Naive thymus-derived CD8-positive, alpha-beta T cell (primary cell): ENCODE measurements at places on chromosomes 6 and 20.
A peak's percentile ranks its signal among the peaks of the same experiment; 100 is the strongest.

DNA sequence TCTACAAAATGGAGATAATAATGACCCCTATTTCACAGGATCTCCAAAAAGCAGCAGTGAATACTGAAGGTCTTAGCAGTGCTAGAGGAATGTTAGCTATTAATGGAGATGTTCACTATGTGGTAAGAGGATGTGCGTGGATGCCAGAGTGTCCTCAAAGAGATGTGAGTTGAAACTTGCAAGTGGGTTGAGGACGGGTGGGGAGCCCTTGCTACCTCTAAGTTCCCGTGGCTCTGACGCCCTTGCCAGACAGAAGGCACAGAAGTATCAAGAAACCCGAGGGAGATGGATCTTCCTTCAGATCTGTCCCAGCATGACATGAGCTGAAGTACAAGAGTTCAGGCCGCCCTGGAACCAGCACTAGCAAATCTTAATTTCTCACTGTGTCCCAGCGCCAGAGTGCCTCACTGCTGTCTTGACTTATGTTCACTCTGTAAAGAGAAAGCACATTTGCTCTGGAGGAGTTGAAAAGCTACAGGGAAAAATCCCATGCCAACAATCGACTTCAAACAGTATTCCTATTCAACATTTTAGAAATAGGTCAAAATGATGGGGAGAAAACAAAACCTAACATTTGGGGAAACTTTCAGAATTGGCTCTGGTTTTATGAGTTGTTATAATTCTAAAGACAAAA is 59.5 kb downstream of the FYN start:
- no peak overlapping the region for H3K27ac ChIP-seq
- peaks cover 44% of the 10 kb centered on the region for H3K4me1 ChIP-seq
- peak overlapping the region; percentile 47 for H3K4me3 ChIP-seq
- H3K27me3 ChIP-seq: no peaks in the 10 kb centered on the region

DNA sequence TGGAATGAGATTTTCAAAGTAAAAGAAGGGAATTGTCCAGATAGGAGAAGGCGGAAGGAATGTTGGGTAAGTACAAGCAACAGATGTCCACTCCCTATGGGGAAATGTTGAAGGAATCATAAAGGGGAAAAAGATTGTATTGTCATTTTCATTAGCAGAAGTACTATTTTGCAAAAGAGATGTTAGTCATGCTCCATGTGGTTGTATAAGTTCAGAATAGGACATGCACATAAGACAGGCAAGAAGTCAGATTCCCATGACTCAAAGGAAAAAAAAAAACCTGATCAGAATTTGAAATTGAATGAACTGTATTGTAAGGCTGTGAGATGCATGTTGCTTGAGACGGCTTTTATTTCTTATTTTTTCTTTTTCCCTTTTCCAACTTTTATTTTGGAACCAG is 36.8 kb downstream of the GRM1 start:
- no peaks in the 10 kb centered on the region for H3K36me3 ChIP-seq
- H3K27ac ChIP-seq: no peak overlapping the region
- H3K4me3 ChIP-seq: no peak overlapping the region
- DNase-seq: no peak
- H3K4me1 ChIP-seq: no peaks in the 10 kb centered on the region

DNA sequence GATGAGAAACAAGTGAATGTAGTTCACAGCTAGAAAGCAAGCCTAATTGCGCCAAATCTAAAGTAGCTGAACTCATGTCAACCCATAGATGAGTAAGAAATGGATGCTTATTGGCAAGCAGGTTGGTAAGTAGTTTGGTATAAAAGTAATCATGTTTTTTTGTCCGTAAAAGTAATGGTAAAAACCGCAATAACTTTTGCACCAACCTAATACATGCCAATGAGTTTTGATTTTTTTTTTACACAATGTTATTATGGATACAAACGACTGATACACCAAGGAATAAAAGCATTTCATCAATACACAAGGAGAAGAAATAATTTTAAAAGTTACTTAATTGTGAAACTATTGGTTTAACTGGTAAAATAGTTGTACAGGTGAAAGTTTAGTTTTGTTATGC is 977.5 kb downstream of the EYS start:
- no peaks in the 10 kb centered on the region for H3K36me3 ChIP-seq
- no peaks in the 10 kb centered on the region for H3K4me1 ChIP-seq
- H3K4me3 ChIP-seq: no peak overlapping the region
- no peak for DNase-seq
- no peak overlapping the region for H3K27ac ChIP-seq
- no peaks in the 10 kb centered on the region for H3K27me3 ChIP-seq

DNA sequence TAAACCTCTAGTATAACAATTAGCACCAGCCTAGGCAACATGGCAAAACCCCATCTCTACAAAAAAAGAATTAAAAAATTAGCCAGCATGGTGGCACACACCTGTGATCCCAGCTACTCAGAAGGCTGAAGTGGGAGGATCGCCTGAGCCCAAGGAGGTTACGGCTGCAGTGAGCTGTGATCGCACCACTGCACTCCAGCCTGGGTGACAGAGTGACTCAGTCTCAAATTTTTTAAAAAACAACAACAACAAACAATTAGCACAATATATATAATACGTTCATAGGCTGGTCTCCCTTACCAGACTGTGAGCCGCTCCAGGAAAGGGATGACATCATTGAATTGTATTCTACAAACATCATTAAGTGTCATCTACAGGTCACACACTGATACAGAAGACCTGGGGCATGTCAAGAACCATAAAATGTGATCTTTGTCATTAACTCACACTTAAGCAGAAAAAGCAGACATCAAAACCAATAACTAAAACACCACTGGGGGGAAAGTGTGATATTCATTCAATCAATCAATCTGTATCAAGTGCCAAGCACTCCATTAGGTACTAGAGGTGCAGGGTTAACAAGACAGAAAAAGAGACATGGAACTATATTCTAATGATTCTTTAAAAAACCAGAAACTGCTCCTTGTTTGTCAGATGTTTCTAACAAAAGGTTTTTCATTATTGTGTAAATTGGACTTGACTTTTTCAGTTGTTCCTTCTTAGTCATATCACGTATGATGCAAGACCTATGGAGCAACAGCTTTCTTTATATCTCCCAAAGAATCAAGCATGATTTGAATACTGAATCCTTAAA is 17.8 kb downstream of the MAP3K5 start:
- DNase-seq: no peak
- H3K36me3 ChIP-seq: peaks cover 3% of the 10 kb centered on the region
- peaks cover 58% of the 10 kb centered on the region for H3K4me1 ChIP-seq
- no peak overlapping the region for H3K27ac ChIP-seq

GRCh38 chr6:170266061-170266825 is 24.6 kb downstream of the DLL1 start:
- H3K4me3 ChIP-seq: no peak overlapping the region
- peaks cover 4% of the 10 kb centered on the region for H3K4me1 ChIP-seq
- DNase-seq: no peak
- no peak overlapping the region for H3K27ac ChIP-seq
- H3K27me3 ChIP-seq: no peaks in the 10 kb centered on the region
- no peaks in the 10 kb centered on the region for H3K36me3 ChIP-seq

DNA sequence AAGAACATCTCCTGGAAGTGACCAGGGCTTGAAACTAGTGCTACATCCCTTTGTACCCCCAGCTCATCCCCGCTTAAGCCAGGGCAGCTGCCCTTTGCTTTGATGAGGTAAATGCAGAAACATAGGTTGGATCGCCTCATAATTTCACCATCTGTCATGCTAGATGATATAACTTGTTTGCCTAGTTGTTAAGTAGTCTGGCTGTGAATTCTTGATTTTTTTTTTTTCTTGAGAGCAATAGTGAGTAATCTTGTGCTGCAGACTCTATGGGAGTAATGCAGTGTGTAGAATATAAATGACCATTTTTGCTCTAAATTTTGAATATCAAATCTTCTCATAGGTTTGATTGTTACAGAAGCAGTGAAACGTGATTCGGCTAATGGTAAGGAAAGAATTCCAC is 4.1 kb downstream of the TRDN start:
- H3K36me3 ChIP-seq: no peaks in the 10 kb centered on the region
- no peak for DNase-seq
- H3K4me1 ChIP-seq: no peaks in the 10 kb centered on the region
- no peak overlapping the region for H3K4me3 ChIP-seq
- no peaks in the 10 kb centered on the region for H3K27me3 ChIP-seq
- H3K27ac ChIP-seq: no peak overlapping the region

GRCh38 chr20:63574156-63574828 is at the start of gene HELZ2:
TSS of gene HELZ2 (minus strand) at chr20:63574239. CDS start at chr20:63572385, 1,854 bp downstream.
- DNase-seq: peak; percentile 52
- peak within 1 kb of the TSS; percentile 80 for H3K4me3 ChIP-seq
- H3K27ac ChIP-seq: peak within 1 kb of the TSS; percentile 36
- H3K36me3 ChIP-seq: no peaks in the 10 kb centered on the region
- no peaks in the 10 kb centered on the region for H3K27me3 ChIP-seq

DNA sequence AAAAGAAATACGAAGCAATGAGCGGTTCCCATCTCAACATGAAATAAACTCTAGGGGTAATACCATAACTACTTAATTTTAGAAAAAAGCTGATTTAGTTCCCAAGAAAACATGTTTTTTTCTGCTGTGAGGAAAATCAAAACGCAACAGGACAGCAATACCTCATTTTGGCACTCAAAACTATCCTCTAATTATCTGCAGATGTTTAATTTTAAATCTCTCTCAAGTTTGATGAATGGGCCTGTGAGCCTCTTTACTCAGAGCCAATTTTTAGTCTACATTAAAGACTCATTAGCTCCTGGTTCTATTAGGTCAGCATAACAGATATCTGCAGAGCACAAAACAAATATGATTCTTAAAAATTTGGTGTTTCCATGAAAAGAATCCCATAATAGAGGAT is 28.1 kb downstream of the RNF24 start:
- peaks cover 2% of the 10 kb centered on the region for H3K36me3 ChIP-seq
- H3K4me1 ChIP-seq: peaks cover 21% of the 10 kb centered on the region
- H3K4me3 ChIP-seq: no peak overlapping the region
- no peak overlapping the region for H3K27ac ChIP-seq
- DNase-seq: no peak
- no peaks in the 10 kb centered on the region for H3K27me3 ChIP-seq

DNA sequence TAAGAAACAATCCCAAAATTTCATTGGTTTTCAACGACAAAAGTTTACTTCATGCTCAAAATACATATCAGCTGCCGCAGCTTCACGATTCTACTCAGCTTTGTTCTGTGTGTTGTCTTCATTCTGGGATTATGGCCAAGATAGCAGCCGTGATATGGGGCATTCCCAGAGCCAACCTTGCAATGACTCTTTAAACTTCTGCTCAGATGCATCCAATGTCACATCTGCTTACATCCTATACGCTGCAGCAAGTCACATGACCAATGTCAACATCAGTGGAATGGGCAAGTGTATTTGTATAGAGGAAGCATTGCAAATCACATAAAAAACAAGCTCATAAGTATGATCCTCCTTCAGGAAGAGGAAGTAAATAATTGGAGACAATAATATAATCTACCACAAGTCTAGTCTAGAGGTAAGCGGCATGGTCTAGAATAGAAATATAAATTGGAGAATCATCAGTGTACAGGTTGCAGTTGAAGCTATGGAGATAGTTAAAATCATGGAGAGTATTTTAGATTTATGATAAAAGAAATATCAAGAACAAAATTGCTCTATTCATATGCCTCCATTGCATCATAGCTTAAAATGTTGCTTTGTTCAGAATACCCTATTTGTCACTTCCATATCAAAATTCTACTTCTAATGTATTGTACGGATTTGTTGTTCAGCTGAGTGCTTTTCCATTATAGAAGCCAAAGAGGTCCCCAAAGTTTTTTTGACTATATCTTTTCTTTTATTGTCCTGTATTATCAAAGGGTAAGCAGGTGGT is 7.2 kb upstream of the C6orf141 start:
- no peak for DNase-seq
- no peak overlapping the region for H3K27ac ChIP-seq
- no peaks in the 10 kb centered on the region for H3K4me1 ChIP-seq
- peaks cover 7% of the 10 kb centered on the region for H3K27me3 ChIP-seq
- no peaks in the 10 kb centered on the region for H3K36me3 ChIP-seq

DNA sequence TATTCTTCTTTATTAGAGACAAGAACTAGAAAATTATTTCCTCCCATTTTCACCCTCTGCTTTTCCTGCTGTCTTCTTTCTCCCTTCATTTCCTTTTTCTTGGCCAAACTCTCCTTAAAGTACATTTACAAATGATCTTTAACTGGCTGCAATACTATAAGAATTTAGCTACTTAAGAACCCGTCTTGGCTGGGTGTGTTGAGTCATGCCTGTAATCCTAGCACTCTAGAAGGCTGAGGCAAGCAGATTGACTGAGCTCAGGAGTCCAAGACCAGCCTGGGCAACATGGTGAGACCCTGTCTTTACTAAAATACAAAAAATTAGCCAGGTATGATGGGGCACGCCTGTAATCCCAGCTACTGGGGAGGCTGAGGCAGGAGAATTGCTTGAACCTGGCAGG is 39.3 kb upstream of the SRPK1 start:
- no peaks in the 10 kb centered on the region for H3K4me1 ChIP-seq
- DNase-seq: no peak
- H3K36me3 ChIP-seq: no peaks in the 10 kb centered on the region
- H3K27ac ChIP-seq: no peak overlapping the region
- no peak overlapping the region for H3K4me3 ChIP-seq
- H3K27me3 ChIP-seq: peaks cover 16% of the 10 kb centered on the region

DNA sequence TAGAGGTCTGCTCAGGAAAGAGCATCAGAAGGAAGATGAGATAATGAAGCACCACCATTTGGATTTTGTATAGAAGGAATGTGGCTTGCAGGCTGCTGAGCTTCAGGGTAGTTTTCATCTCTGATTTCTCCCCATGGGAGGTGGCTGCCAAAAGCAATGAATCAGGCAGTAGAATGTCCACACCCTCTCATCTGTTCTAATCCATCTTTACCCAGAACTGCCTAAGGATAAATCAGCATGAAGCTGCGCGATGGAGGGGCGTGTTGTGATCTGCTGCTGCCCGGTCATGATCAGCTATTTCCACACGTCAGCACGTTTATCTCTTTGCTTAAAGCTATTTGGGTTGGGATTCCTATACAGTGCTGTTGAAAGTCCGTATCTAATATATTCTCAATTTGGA is 295.4 kb downstream of the FOXA2 start:
- no peaks in the 10 kb centered on the region for H3K36me3 ChIP-seq
- no peak overlapping the region for H3K4me3 ChIP-seq
- H3K4me1 ChIP-seq: no peaks in the 10 kb centered on the region
- H3K27ac ChIP-seq: no peak overlapping the region
- no peak for DNase-seq
- H3K27me3 ChIP-seq: peaks cover 12% of the 10 kb centered on the region

DNA sequence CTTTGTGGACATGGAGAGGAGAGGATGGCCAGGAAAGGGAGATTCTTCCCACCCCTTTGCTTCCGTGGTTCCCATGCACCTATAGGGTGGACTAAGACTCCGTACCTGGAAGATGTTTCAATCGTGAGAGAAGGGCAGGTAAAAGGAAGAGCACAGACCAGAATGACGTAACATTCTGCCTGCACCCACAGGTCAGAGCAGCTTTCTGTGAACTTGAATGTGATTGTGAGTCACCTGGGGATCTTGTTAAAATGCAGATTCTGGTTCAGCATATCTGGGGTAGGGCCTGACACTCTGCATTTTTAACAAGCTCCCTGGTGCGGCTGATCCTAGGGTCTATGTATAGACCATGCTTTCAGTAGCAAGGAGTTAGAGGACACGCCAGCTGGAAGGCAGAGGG is 164.1 kb upstream of the SGK1 start:
- H3K4me1 ChIP-seq: no peaks in the 10 kb centered on the region
- no peaks in the 10 kb centered on the region for H3K36me3 ChIP-seq
- H3K4me3 ChIP-seq: no peak overlapping the region
